ENCODE measurements at places on chromosomes 5 and 9.

- no peak for DNase-seq
These were observed 3.8 kb downstream of the TCF7 start for GRCh38 chr5:134118212-134118835.

GRCh38 chr5:139605887-139606286 is 42.3 kb upstream of the CXXC5 start:
- no peak for DNase-seq

DNA sequence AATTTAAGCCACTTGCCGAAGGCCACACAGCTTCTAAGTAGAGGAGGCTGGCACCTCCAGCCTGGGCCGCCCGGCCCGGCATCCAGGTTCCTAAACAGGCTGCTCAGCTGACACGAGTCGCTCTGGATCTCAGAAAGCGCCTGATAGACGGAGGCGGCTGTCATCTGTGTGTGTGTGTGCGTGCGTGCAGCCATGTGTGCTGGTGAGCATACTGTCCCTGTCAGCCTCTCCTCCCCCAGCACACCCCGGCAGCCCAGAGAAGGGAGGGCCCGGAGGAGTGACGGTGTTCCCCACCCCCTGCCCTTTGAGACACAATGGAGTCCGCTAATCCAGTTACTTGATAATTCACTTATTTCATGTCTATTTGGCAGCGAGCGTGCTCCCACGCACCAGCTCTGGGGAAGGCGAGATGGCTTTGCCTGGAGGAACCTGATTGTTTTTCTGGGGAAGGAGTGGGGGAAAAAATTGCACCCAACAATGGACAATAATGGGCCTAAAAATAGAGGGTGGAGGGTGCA is 20.0 kb downstream of the NTNG2 start:
- DNase-seq = no peak

DNA sequence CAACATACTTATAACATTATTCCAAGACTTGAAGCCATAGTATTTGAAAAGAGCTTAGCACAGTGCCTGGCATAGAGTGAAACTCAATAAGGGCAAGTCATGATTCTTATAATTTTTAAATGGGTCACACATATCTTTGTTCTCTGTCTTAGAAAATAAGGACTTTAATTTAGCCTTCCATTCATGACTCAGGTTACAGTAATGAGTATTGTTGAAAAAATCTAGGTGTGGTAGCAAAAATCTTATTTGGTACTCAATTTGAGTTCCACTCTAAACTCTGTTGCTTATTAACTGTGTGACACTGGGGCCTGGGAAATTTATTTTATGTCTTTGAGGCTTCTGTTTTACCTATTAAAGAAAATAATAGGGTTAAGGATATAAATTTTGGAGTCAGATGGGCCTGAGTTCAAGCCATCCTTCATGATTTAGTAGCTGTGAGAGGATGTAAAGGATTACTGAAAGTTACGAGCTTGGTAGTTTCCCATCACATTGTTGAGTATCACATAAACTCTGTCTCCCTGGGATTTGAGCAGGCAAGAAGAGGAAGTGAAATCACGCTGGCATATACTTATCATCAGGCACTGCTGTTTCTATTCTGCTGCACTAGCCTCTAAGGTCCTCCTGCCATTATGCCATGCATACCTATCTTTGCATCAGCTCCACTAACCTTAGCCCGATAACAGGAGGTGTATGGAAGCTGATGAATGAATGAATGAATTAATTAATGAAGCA is 1.5 kb downstream of the SPINK9 start:
- no peak for DNase-seq

- no peak for DNase-seq
These were observed 4.8 kb upstream of the ST6GALNAC4 start for GRCh38 chr9:127921557-127922120.

- DNase-seq = no peak
These were observed 152.9 kb upstream of the MOCS2 start for GRCh38 chr5:53262348-53262970.

DNA sequence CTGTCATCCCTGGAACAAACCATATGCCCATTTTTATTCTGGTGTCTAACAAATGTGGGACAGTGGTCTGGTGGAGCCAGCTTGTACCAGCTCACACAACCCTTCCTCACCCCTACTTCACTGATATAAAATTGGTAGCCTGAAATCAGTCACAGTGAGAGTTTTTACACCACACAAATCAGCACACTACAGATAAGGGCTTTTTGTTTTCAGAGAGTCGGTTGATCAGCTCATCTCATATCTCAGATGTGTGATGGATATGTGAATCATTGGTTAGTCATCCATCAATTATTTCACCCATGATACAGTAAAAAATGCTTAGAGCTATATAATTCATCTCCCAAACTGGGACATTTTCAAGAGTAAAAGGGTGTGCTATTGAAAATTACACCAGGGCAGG is 529.2 kb downstream of the EBF1 start:
- DNase-seq = no peak

DNA sequence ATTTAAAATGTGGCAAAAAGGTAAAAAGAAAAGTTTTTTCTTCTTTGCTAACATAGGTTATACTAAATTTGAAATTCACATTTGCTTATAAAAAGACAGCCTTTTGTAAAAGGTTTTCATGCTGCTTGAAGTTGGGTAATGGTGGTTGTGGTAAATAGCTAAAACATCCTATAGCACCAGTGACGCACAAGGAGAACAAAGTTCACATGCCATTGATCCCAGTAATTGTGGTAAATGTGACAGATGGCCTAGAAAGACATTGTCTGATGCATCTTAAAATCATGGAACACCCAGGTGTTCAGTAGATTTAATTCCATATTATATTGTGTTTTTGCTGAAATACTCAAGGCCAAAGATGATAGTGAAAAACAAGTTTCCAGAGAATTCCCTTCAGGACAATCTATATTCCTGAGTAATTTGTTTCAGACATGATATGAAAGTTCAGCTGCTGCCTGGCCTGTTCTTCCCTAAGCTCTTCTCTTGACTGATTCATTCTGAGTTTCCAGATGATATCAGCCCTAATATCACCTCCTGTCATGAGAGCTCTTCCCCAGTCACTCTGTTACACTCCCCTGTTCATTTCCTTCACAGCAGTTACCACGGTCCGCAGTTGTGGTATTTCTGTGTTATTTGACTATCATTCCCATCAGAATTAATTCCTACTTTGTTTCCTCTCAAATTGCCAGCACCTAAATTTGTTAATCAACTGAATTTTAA is 4.6 kb upstream of the FBXL17 start:
- no peak for DNase-seq

GRCh38 chr9:125003332-125003731 is 62.4 kb upstream of the GOLGA1 start:
- no peak for DNase-seq

DNA sequence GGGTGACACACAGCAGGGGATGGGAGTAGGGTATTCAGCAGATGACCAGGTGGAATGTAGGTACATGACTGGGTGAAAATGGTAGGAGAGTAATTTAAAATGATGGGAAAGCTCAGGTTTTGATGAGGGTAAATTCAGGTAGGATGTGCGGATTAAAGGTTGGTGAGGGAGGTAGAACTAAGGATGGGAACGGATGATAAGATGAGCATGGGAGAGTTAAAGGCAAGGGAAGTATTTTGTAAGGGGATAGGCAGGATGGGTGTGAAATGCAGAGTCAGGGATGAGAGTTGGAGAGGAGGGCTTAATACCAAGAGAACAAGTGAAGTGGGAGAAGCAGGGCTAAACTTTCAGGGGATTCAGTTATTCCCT is 1.5 kb downstream of the TLN1 start:
- no peak for DNase-seq

GRCh38 chr5:107812570-107813141 is 141.9 kb upstream of the EFNA5 start:
- peak; percentile 66 for DNase-seq

DNA sequence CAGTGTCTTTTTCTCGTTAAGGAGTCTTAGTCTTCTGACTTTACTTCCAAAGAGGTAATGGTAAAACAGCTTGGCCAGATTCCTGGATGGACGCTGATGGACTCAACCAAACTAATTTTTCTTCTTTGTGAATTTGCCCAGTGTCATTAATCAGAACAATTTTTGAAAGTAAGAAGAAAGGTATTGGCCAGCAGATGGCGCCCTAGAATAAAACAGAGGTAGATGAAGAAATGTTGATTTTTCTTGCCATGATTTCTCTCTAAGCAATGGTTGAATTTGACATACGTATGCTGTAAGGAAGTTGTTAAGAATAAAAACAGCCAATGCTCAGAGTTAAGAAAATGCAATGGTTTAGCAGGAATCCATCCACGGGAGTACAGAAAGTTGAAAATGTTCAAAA is 500.0 kb downstream of the DIRAS2 start:
- no peak for DNase-seq

DNA sequence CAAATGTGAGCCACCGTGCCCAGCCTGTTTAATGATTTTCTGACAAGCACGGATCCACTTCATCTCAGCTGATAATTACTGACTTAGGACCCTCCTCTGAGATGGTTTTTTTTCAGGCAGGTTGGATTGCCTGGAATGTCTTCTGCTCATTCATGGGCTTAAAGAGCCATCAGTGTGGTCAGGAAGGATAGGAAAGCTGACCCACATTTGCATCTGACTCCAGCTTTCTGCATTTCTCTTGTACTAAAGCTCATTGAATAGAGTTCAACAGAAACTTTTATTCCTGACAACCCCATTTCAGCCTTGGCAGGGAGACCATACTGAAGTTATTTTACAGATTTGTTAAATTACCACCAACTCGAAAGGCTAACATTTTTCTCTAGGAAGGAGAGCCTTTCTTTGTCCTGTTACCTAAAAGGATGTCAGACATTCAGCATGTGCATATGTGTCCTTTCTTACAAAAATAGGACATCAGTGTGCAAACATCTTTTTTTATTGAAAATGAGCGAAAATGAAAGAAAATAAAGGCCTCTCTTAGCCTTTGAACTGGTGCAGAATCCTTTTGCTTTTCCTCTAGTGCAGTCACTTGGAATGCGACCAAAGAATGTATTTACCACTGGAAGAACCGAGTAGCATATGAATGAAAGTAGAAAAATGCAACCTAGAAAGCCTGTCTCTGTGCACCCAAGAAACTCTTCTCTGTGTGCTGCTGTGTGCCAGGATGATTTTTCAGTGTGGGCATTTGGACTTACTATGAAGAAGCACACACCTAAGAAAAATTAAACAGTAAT is 26.6 kb downstream of the ADCY2 start:
- no peak for DNase-seq

DNA sequence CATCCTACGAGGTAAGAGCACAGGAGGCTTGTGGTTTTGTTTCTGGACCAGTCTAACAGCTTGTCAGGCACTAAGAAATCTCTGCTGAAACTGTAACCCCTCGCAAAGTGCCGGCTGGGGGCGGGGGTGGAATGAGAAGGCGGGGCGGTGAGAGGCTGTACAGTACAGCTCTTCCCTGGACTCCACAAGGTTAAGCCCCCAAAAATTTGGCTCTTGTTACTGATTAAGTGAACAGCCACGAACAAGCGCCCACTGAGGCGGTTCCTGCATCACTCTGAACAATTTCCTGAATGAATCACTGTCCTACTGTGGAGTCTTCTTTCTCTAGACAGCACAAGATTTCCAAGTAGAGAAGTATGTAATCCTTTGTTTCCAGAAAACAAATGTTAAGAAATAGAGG is 6.8 kb downstream of the FBP2 start:
- DNase-seq = no peak

GRCh38 chr5:91189480-91190313 is 193.4 kb downstream of the ARRDC3 start:
- no peak for DNase-seq

DNA sequence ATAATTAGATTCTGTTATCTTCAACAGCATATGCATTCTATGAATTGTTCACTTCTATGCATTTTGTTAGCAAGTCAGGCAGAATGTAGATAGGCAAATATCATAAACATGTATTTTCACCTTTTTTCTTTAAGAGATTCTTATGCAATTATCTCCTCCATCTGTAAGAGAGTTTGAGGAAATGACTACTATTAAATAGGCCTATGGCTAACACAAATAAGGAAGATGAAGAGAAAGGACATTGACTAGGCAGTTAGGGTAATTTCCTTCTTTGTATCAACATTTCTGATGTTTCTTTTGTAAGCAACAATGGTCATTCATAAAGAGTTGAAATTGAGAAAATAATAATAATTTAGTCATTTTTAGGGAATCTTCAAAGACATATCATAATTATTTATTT is 145.2 kb upstream of the CDH12 start:
- no peak for DNase-seq

GRCh38 chr9:134641173-134641989 is at the start of gene COL5A1:
Gene COL5A1, plus strand, starts transcription at chr9:134641803. Its CDS starts 385 bp downstream, at chr9:134642188.
- DNase-seq = peak; percentile 74

GRCh38 chr5:134568761-134569695 is 43.6 kb downstream of the JADE2 start:
- no peak for DNase-seq

- no peak for DNase-seq
These were observed 233.7 kb upstream of the IL12B start for GRCh38 chr5:159564031-159564430.

GRCh38 chr9:88694625-88695024 is 159.6 kb downstream of the NXNL2 start:
- peak; percentile 39 for DNase-seq

DNA sequence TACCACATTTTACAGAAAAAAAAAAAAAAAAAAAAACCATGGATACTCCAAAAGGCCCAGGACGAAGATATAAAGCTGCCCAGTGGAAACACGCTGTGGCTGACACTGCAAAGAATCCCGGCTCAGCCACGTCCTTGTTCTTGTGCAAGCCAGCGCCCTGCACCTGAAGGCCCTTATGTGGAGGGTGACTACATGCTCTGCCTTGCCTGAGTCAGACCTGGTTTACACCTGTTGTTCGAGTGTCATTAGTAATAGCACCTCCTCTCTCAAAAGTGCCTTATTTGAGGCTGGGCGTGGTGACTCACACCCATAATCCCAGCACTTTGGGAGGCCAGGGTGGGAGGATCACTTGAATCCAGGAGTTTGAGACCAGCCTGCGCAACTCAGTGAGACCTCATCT is 54.3 kb upstream of the ZSWIM6 start:
- DNase-seq = no peak

GRCh38 chr5:59608745-59609144 is 284.8 kb downstream of the PDE4D start:
- no peak for DNase-seq

DNA sequence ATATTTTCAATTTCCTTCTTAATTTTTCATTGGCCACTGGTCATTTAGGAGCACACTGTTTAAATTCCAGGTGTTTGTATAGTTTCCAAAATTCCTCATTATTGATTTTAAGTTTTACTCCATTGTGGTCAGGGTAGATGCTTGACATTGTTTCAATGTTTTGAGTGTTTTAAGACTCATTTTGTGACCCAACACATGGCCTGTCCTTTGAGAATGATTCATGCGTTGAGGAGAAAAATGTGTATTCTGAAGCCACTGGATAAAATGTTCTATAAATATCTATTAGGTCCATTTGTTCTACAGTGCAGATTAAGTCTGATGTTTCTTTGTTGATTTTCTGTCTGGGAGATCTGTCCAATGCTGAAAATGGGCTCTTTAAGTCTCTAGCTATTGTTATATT is 24.4 kb upstream of the FNIP1 start:
- no peak for DNase-seq

- DNase-seq = no peak
These were observed 103.7 kb downstream of the SIL1 start for GRCh38 chr5:139094154-139095131.

GRCh38 chr9:90813523-90813922 is 11.9 kb downstream of the SYK start:
- DNase-seq = no peak
